ENCODE measurements at places on chromosomes 2 and 18.

DNA sequence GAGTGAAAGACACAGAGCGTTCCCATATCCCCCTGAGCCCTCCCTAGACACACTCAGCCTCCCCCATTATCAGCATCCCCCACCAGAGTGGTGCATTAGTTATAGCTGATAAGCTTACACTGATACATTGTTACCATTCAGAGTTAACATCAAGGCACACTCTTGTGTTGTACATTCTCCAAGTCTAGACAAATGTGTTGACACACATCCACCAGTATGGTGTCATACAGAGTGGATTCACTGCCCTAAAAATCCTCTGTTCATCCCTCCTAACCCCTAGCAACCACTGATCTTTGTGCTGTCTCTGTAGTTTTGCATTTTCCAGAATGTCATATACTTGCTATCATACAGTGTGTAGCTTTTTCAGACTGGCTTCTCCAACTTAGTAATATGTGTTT lies 78.0 kb upstream of the RPL31 start:
- no peak for DNase-seq

DNA sequence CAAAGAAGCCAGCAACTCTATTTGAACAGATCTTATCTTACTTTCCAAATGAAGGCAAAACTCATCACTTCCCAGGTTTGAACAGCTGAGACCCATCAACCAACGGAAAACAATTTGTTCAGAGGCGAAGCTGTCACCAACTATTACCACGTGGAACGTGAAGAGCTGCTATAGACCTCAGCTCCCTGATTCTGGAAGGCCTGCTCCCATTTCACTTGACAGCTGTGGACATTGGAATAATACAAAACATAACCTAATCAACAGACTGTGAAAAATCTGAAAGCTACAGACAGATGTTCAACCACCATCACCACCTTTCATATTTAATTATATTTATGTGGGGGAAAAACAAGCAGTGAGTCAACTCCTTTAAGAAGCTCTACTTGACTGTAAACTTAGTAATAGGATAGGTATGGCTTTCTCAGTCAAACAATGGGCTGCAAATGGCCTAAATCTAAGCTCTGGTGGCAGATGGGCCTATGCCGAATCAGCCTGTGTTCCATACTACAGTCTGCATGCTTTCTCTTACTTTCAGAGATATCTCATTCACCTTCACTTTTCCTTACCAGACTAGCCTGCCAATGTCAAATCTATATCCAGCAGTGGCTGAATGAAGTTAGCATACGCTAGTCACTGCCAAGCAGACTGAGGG lies 896.4 kb downstream of the TDRD15 start:
- DNase-seq = no peak

DNA sequence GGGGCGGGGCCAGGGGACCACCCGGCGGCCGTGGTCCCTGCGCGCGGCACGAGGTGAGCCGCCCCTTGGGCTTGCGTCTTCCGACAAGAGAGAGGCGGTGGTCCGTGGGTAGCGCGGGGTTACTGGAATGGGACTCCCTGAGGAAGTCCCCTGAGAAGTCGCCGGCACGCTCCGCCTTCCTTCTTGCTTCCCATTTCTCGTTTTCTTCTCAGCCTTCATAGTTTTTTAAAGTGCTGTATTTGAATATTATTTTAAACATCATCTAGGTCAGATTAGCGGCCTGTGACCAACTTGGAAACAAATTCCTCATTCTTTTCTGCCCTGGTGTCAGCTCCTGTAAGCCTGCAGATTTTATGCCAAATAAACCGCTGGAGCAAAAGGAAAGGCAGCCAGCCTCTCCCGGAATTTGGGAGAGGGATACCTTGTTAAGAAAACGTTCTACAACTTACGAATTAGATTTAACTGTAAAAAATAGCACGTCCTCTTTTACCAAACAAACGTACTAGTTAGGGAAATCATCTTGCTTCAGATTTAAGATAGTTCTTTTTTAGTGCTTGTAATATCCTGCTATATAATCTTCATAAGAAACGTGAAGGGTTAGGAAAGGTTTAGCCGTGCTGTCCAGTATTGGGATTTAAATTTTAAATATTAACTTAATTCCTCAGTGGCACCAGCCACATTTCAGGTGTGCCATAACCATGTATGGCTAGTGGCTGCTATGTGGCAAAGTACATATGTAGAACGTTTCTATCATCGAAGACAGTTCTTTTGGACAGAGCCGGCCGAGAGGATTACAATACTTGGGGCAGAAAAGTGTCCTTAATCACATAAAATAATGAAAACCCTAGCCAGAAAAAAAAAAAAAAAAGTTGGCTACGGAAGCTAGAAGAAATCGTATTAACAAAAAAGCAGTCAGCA lies 628 bp upstream of the PTPN2 start:
- no peak for DNase-seq

DNA sequence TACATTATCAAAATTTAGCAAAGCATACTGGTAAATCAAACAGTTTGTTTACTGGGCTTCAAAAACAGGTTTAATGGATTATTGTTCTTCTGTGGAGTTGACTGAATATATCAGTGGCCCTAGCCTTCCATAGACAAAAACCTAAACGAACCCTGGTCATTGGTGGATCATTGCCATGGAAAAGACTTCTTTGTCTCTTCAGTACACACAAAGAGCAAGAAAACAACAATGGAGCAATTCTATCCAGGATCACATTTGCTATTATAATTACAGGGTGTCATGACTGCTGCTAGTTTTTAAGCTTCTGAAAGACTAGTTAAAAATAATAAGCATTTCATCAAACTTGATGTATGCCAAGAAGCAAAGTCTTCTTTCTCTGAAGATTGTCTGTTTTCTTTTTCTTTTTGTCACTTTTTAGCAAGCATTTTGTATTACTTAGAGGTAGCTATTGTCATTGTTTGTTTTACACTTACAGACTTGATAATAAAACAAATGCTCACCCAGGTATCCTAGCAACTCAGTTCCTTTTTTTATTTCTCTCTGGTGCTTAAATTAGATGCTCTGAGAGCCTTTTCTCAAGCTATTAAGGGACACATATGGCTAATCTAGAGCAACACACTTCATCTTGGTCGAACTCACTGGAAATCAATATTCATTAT lies 1228.7 kb upstream of the DDX18 start:
- DNase-seq = no peak

- no peak for DNase-seq
Measured at GRCh38 chr18:77093586-77093985, 39.0 kb downstream of the MBP start.

- no peak for DNase-seq
Measured at GRCh38 chr2:198134293-198134955, 330.0 kb downstream of the PLCL1 start.

- DNase-seq = no peak
Measured at GRCh38 chr2:104249629-104250028, 604.3 kb upstream of the POU3F3 start.

- DNase-seq = no peak
Measured at GRCh38 chr2:31446848-31447247, 32.3 kb upstream of the XDH start.

GRCh38 chr2:29374823-29375222 lies 259.6 kb downstream of the CLIP4 start:
- no peak for DNase-seq

DNA sequence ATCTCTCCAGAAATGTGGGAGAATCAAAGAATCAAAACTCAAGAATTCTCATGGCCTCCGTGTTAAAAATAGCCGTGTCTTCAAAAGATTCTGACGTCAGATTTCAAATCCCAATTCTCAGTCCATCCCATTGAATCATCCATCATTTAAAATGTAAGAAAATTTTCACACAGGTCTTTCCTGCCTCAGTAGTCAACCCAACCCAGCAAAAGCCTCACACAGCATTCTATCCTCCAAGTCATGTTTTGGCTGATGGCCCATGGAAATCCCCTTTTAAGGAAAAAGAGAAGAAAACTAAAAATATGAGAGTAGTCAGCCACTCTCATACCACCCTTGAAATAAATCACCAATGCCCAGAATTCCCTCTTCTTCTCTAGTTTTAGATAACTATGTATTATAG lies 211.8 kb downstream of the C1D start:
- DNase-seq = no peak

GRCh38 chr2:10258326-10258725 lies 44.4 kb upstream of the HPCAL1 start:
- DNase-seq = no peak

GRCh38 chr2:70935468-70936164 lies at the start of gene ATP6V1B1:
Gene ATP6V1B1 (plus strand): TSS chr2:70935900. CDS start chr2:70935955, 55 bp downstream.
- no peak for DNase-seq

GRCh38 chr2:177413703-177414102 lies 21.1 kb downstream of the AGPS start:
- DNase-seq = no peak

GRCh38 chr2:189210250-189211087 lies 30.9 kb upstream of the COL5A2 start:
- no peak for DNase-seq

- DNase-seq = no peak
Measured at GRCh38 chr2:179804206-179804605, 57.2 kb downstream of the ZNF385B start.

- no peak for DNase-seq
Measured at GRCh38 chr18:26320686-26321085, 94.4 kb downstream of the TAF4B start.

DNA sequence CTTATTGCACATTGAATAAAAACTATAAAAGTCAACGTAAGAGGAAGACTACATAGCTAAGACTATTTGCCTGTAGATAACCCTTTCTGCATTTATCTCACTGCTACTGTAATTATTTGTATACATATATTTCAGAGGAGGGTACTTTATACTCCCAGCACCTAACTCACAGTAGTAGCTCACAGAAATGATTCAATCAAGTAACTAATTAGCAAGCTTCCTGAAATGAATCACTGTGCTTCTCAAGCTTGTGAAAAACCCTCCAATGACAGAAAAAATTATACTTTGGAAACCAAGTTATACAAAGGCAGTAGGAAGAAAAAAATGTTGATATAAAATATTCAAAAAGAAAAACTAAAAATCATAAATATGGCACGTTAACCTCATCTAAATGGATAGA lies 124.9 kb downstream of the NBAS start:
- no peak for DNase-seq

DNA sequence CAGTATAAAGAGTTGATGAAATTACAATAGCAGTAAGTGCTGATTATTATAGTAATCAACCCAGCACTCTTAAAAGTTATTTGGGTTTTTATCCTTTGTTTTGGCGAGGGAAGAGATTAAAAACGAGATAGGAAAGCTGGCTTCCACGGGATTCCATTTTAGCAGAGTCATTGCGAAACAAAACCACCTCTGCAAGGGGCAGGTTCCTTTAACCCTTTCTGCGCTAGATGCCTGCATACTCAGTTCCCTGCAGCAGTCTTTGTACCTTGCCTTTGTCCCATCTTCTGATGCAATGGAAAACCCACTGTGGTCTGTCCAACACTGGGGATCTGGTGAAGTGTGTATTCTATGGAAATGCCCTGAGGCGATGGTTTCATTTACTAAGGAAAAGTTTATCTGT lies 2.7 kb downstream of the YPEL5 start:
- no peak for DNase-seq

DNA sequence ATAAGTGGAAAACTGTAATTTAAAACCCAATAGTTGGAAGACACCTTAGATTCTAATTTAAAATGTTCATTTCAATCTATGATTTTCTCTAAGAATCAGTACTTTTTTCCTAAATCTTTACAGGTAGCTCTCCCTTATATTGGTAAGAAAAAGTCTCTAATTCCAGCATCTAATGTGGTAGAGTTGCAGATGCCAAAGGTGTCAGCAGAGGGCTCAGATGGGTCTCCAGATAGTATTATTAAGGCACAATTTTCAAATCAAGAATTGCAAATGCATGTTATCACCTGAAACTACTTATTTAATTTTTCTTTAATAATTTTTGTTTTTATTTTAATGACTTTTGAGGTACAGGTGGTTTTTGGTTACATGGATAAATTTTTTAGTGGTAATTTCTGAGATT lies 25.5 kb upstream of the ITGA4 start:
- no peak for DNase-seq

GRCh38 chr2:218963601-218964000 lies 4.1 kb downstream of the CDK5R2 start:
- DNase-seq = no peak

DNA sequence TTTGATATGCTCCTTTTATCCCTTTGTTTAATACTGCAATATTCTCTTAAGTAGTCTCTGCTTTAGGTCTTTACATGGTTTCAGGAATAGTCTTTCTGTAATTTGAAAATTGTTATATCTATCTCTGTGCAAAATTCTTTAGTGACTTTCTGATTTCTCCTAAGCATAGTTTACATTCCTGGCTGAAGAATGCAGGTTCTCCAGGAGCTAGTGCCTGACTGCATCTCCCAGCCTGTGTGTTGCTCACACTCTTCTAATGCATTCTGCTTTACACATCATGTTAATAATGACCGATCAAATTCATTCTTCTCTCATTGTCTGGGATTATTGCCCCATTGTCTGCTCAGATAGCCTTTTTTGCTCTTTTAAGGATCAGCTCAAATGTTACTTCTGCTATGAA lies 1349.2 kb downstream of the DSC3 start:
- no peak for DNase-seq

DNA sequence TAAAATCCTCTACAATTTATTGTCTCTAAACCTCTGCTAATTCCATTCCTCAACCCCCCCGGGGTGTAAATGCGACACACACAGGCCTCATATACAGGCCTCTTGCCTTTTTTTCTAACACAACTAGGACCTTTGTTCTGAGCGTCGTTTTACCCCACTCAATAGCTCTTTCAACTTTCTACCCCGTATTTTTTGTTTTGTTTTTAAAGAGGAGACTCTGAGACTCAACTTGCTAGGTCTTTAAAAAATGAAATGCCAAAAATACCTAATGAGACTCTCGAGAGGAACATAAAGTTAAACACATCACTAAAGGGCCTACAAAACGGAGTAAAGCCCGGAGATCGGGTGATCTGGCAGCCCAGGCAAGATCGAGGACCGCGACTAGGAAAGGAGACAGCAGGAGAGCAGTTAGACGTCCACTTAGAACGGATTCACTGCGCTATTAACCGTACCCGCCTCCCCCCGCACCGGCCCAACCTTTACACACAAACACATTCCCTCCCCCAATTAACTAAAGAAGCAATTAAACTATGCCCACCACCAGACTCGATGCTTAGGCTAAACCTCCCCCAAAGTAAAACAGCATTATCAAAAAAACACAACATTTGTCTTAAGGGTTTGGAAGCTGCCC lies 1.7 kb downstream of the TRIP12 start:
- peak; percentile 28 for DNase-seq

GRCh38 chr2:177538323-177538722 lies 145.8 kb downstream of the AGPS start:
- DNase-seq = no peak

- no peak for DNase-seq
Measured at GRCh38 chr2:149184991-149185390, 145.4 kb upstream of the LYPD6 start.

DNA sequence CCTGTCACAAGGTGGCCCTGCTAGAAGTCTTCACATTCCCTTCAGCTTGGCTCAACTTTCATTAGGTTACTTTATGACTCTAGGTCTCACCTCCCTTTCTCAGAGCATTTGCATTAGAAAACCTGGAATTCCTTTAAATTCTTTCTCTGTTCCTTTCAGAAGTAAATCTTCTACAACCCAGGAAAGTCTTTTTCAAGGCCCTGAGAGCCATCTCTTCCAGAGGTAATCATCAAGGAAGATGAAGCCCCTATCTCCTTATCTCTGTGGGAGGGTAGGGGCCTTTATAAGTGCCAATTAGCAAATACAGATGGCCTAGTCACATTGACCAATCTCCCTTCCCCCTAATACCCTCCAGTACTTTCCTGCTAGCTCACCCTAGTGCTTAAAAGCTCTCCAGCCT lies 848.0 kb upstream of the FAM98A start:
- DNase-seq = no peak
